ENCODE measurements at places on chromosomes 12 and 14.

GRCh38 chr14:105138021-105138541, 30.5 kb downstream of the JAG2 start:
- DNase-seq, result no peak

GRCh38 chr12:38587594-38587993, 271.0 kb downstream of the ALG10B start:
- DNase-seq, result peak; percentile 86

GRCh38 chr14:89869606-89870005, 84.9 kb downstream of the EFCAB11 start:
- no peak for DNase-seq

DNA sequence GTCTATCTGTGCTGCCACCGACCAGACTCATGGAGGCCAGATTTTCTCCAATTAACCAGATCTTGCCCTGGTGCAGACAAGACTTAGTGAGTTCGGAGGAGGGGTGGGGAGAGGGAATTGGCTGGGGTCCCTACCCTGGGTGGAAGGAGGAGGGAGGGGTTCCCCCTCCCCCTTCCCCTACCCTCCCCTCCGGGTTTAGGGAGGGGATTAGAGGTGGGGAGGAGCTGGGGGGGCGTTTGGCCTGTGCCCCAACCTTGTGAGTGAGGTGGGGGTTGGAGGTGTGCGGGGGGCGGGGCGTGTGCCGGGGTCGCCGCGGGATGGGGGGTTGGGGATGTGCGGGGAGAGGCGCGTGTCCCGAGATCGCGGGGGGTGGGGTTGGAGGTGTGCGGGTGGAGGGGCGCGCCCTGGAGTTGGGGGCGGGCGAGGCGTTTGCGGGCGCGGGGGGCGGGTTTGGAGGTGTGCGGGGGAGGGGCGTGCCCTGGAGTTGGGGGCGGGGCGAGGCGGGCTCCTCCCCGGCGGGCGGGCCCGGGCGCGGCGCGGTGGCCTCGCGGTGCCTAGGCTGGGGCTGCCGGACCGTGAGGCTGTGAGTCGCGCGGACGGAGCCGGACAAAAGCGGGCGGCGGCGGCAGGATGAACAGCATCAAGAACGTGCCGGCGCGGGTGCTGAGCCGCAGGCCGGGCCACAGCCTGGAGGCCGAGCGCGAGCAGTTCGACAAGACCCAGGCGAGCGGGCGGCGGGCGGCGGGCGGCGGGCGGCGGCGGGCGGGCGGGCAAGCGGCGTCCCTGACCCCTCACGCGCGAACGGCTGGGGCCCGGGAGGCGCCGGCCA, at the start of gene HIP1R:
HIP1R (plus strand) TSS at position 537 of the 829 bp plus-strand sequence; CDS start at position 631, 94 bp downstream.
- peak; percentile 56 for DNase-seq

- DNase-seq, result no peak
Observed at GRCh38 chr14:77221241-77221871, 39.8 kb downstream of the TMEM63C start.

- no peak for DNase-seq
Observed at GRCh38 chr12:70415987-70416386, 49.9 kb downstream of the KCNMB4 start.

GRCh38 chr14:30419037-30419436, 139.9 kb upstream of the G2E3 start:
- no peak for DNase-seq

DNA sequence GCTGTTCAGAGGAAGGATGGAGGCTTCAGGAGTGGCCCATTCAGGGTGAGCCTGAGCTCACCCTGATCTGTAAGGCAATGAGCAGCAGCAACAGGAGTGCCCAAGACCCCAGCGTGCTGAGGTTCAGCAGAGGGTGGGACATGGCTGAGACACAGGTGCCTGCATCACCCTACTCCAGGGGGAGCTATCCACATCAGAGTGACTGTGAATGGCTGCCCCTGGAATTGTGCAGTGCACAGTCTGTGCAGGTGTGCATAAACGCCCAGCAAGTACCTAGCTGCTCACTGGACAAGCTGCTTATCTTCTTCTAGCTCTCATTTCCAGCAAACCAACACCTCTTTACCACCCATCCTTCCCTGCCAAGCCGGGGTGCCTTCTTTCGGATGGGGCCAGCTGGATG, 140.6 kb upstream of the PRMT8 start:
- no peak for DNase-seq

GRCh38 chr14:104882325-104882973, 17.4 kb downstream of the CEP170B start:
- DNase-seq, result no peak

GRCh38 chr12:64450711-64451486, 1.0 kb upstream of the TBK1 start:
- DNase-seq, result peak; percentile 73

- DNase-seq, result peak; percentile 41
Observed at GRCh38 chr14:71749613-71750238, 182.5 kb upstream of the RGS6 start.

- no peak for DNase-seq
Observed at GRCh38 chr12:14773685-14774073, 29.6 kb downstream of the WBP11 start.

Measured in suppressor macrophage (primary cell).